ENCODE measurements at places on chromosomes 3 and 15.

- no peak for DNase-seq
Observed at GRCh38 chr3:30691249-30691880, 85.0 kb downstream of the TGFBR2 start.

DNA sequence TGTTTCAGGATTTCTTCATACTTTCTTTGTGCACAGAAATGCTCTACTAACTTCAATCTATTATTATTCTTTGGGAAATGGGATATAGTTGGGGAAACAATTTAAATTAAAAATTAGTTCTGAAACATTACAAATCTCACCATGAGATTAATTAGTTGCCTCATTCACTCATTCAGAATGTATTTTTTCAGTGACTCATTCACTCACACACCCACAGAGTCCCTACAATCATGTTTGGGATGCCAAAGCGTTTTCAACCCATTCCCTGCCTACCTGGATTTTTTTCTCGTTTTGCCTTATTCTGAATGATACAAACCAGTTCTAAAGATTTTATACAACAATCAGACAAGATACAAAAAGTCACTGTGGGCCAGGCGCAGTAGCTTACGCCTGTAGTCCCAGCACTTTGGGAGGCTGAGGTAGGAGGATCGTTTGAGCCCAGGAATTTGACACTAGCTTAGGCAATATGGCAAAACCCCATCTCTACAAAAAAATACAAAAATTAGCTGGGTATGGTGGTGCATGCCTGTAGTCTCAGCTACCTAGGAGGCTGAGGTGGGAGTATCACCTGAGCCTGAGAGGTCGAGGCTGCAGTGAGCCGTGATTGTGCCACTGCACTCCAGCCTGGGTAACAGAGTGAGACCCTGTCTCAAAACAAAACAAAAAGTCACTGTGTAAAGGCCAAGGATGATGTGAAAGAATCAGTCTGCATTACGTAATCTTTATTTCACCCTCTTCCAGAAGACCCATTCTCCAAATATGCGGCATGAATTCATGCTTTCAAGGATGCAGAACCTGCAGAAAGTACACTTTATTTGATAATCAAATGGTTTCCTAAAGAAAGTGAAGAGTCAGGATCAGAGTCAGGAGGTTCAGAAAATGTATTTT, 34.8 kb upstream of the ARHGEF3 start:
- no peak for DNase-seq

DNA sequence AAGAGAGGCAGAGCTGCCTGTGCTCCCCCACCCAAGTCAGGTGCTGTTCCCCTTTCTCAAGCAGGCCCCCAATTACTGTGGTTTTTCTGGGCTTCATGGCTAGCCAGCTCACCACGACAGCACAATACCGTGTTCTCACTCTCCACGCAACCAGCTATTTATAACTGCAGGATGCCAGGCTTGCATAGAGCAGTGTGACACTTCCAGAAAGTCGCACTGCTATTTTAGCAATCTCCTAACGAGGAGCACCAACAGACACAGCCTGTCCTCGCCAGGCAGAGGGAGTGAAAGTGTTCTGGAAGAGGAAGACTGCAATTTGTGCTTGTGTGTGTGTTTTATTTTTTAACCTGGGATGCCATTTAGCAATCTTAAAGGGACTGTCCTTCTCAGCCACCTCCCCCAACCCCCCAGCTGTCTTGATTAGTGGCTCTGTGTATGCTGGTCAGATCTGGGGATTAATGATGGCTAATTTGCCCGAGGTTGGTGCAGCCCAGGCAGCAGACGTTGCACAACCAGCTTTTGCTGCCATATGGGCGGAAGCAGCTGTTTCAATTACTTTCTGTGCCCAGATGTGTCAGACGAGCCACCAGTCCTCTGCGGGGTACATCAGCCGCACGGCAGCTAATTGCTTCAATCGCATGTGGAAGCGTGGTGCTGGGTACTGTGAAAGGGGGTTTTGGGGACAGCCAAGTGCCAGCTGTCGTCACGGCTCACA, 268.0 kb upstream of the ARRDC4 start:
- no peak for DNase-seq

DNA sequence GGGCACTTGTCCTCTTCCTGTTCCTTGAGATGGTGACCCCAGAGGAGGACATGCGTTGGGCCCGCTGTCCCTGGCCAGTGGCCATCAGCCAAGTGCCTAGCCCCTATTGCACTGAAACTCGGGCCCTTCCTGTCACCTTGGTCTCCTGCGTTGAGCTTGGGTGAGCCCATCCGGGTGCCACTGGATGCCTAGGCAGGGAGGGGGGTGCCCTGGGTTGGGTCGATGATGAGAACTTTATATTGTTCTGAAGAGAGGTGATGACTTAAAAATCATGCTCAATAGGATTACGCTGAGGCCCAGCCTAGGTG, 221.8 kb downstream of the SNRPN start:
- no peak for DNase-seq

- DNase-seq = no peak
Observed at GRCh38 chr3:123880998-123881561, 3.1 kb downstream of the MYLK start.

DNA sequence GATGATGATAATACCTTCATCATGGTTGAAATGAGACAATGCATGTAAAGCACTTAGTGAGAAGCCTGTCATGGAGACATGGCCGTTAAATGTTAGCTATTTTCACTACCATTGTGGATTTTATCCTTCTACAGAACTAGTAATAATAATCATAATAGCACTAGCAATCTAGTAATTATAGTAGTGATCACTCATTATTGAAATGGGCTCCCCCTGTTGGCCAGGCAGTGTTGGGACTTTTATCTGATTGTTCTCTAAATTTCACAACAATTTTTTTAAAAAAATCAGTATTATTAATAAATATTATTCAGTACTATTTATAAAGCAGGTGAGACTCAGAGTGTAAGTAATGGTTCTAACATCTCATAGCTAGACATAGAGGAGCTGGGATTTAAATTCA, 396.3 kb downstream of the IL5RA start:
- DNase-seq = no peak

GRCh38 chr3:194133661-194134230, 2.2 kb upstream of the HES1 start:
- DNase-seq = no peak

- DNase-seq = no peak
Observed at GRCh38 chr3:77467702-77468625, 428.1 kb downstream of the ROBO2 start.

Measured in brain pericyte (primary cell).